RPMI7951 (cell line): ENCODE measurements at places on chromosomes 13 and 19.

GRCh38 chr13:93476175-93476574 lies 249.6 kb downstream of the GPC6 start:
- DNase-seq = no peak

GRCh38 chr13:76637641-76638141 lies 248.5 kb downstream of the KCTD12 start:
- DNase-seq = peak; percentile 57

DNA sequence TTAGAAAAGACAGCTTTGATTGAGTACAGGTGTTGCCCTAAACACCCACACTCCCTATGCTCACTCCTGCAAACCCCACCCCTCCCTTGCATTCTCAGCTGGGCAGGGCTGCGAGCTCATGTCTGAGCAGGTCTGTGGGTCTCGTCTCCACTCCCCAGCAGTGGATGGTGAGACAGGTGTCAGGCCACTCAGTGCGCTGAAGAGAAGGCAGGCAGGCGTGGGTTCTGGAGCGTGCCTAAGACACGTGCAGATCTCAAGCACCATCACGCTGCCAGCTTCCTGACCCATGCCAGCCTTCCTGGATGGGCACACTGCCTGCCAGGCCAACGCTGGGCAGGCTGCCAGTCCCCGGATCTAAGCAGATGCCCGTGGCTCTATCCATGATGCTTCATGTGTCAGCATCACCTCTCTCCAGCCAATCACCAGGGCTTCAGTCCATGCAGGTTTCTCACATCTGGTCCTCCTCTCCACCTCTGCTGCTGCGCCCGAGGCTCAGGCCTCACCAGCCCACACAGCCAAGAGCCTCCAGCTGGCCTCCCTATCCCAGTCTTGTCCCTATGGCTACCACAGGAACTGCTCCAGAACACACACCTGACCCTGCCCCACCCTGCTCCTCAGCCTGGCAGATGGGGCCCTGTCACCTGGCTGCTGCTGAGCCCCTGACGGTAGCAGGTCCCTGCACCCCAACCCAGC lies 42.6 kb downstream of the EPS15L1 start:
- DNase-seq = no peak

GRCh38 chr19:2495130-2495641 lies 19.3 kb downstream of the GADD45B start:
- DNase-seq = peak; percentile 82

DNA sequence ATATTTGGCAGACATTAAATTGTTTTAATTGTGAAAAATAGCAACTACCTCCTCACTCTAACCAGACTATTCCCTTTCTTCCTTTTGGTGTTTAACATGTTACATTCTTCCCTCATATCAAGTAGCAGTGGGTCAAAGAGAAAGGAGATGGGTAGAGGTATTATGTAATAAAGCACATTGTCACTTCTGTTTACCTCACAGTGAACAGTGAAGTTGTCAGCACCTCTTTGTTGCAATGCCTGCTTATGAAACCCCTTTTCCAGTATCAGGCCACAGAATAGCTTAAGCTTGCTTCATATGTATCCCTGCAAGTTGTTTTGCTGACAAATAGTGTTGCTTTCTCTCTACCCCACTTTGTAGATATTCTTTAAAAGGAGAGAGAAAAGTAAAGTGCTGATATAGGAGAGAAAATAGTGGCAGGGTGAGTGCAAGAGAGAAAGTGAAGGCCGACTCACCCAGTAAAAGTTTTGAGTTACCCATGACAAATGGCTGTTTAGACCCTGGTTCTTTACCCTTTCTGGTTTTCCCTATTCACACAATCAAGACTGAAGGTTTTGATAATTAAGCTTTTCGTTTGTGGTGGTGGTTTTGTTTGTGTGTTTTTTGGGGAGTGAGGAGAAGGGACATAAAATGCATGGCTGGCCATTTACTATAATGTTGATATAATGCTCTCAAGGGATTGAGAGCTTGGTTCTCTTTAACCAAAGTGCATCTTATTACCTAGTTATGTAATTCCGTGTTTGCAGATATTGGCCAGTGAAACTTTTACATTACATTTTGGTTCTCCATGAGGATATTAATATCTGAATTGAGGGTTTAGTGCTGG lies 3.7 kb downstream of the ITM2B start:
- DNase-seq = no peak

GRCh38 chr19:40348961-40349507 lies 539 bp downstream of the PLD3 start:
- peak; percentile 70 for DNase-seq

GRCh38 chr13:41944229-41944628 lies 16.7 kb downstream of the VWA8 start:
- no peak for DNase-seq

DNA sequence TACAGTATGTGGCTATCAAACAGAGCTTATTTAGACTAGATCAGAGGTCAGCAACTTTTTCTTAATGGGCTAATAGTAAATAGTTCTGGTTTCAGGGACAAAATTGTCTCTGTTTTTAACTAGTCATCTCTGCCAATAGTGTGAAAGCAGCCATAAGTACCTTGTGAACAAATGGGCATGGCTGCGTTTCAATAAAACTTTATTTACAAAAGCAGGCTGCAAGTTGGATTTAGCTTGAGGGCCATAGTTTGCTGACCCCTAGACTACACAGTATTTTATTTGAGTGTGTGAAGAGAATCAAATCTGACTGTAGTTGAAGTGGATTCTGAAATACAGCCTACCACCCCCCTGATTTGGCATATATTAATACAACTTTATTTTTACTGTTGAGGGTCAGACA lies 75.6 kb downstream of the SCEL start:
- DNase-seq = no peak

DNA sequence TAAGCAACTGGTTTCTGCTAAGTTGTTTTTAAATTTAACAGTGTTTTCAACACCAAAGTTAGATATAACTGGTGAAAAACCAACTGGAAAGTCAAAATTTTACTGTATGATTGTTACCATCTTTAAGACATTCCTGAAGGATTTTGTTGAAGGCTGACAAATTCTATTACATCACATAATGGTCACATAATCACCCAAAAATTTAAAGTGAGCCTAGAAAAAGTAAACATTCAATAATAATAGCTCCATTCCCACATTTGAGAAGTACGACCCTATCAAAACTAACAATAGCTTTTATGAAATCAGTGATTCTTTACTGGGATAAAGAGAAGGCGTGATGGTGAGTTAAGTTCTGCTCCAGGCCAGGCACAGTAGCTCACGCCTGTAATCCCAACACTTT lies 51.6 kb downstream of the USP12 start:
- DNase-seq = no peak
